Activated CD4-positive, alpha-beta T cell treated with anti-CD3 and anti-CD28 coated beads, Interleukin-2, amount 10 ng/mL, durations not matched to agents 7 days and 5 days (primary cell): ENCODE measurements at places on chromosomes 4 and X.

DNA sequence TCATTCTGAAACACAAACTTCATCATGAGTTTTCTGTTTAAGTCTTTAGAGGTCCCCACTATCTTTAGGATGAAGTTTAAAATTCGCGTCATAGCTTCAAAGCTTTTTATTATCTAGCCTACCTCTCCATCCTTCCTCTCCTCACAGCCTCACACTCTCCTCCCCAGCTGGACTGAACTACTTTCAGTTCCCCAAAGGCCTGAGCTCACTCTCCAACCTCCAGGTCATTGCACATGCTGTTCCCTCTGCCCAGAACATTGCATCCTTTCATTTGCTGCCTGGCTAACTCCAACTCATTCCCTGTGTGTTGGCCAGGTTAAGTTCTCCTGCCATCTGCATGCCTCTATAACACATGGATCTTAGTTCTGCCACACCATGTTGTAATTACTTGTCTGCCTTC is 2.9 kb upstream of the OTUD5 start:
- no peaks in the 10 kb centered on the region for H3K27me3 ChIP-seq
- H3K4me1 ChIP-seq: peaks cover 32% of the 10 kb centered on the region
- H3K27ac ChIP-seq: peak overlapping the region; percentile 54
- H3K36me3 ChIP-seq: peaks cover 7% of the 10 kb centered on the region
- H3K4me3 ChIP-seq: peak overlapping the region; percentile 15
- no peak for DNase-seq

GRCh38 chrX:856566-857290 is 226.1 kb downstream of the SHOX start:
- H3K27me3 ChIP-seq: no peaks in the 10 kb centered on the region
- no peak for DNase-seq
- no peak overlapping the region for H3K27ac ChIP-seq
- no peak overlapping the region for H3K4me3 ChIP-seq
- H3K36me3 ChIP-seq: no peaks in the 10 kb centered on the region

DNA sequence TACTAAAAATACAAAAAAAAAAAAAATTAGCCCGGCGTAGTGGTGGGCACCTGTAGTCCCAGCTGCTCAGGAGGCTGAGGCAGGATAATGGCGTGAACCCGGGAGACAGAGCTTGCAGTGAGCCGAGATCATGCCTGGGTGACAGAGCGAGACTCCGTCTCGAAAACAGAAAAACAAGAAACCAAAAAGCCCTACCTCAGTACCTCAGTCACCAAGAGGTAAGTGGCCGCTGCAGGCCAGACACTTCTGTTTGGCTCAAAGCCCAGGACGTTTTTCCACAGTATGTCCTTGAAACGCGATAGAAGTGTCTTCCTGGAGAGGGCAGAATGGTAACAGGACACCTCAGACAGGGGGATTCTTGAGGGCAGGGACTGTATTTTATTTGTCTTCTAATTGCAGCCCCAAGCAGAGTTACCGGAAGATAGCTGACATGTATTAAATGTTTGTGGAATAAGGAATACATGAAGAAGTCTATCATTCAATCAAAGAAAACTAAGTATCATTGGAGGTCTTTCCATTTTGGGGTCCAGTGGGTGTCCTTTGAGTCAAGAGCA is 63.6 kb downstream of the CLNK start:
- no peak for DNase-seq
- H3K4me1 ChIP-seq: peaks cover 2% of the 10 kb centered on the region
- peaks cover 3% of the 10 kb centered on the region for H3K27me3 ChIP-seq

DNA sequence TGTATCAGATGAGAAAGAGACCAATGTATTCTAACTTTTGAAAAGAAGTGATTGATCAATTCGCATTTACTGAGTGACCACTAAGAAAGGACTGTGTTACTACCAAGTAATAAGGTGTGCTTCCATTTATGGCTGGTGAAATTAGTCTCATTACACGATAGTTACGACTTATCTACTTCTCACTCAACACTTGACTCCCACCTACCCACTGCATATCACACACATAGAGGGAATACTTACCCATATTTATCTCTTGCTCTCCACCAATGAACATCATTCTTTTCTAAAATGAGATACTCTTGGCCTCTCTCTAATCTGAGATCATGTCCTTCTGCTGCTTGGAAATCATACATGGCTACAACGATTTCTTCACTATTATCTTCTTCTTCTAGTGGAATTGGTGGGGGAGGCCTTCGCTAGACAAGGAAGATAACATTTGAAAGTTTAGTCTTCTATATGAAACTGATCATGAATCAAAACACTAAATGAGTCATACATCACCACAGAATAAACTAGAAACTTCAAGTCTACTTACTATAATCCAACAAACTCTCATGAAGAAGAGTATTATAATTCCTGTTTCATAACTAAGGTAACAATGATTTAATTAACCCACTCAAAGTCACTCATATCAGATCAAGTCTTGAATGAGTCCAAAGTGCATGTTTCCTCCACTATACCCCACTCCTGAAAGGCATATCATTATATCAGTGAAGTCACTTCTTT is 33.7 kb upstream of the TXK start:
- H3K4me1 ChIP-seq: peaks cover 2% of the 10 kb centered on the region
- no peak for DNase-seq
- H3K4me3 ChIP-seq: no peak overlapping the region
- H3K27me3 ChIP-seq: no peaks in the 10 kb centered on the region

GRCh38 chr4:71691416-71692073 is 92.3 kb downstream of the GC start:
- no peak for DNase-seq
- H3K36me3 ChIP-seq: no peaks in the 10 kb centered on the region
- H3K4me3 ChIP-seq: no peak overlapping the region
- no peak overlapping the region for H3K27ac ChIP-seq

DNA sequence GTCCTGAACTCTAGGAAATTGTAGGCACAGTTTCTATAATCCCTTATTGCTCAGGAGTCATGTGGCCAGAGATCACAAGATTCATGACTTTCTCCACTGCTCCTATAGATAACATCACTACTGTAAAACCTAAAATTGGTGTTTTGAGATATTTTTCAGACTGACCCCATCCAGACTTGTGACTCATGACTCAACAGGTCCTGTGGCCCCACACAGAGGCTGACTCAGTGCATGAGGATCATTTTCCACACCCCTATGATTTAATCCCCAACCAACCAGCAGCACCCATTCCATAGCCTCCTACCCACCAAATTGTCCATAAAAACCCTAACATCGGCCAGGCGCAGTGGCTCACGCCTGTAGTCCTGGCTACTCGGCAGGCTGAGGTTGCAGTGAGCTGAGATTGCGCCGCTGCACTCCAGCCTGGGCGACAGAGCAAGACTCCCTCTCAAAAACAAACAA is 13.2 kb upstream of the XIAP start:
- no peak overlapping the region for H3K27ac ChIP-seq
- DNase-seq: no peak
- H3K36me3 ChIP-seq: no peaks in the 10 kb centered on the region
- H3K27me3 ChIP-seq: no peaks in the 10 kb centered on the region
- H3K4me3 ChIP-seq: no peak overlapping the region
- H3K4me1 ChIP-seq: no peaks in the 10 kb centered on the region

DNA sequence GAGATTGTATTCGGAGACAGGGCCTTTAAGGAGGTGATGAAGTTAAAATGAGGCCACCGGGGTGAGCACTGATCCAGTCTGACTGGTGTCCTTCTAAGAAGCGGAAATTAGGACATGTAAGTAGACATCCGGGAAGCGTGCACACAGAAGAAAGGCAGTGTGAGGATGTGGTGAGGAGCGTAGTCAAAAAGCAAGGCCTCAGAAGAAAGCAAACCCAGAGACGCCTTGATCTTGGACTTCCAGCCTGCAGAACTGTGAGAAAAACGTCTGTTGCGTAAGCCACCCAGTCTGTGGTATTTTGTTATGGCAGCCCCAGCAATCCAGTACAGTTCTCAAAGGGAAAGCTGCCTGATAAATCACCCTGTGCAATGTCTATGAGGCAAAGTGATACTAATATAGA is 153.5 kb downstream of the KCNIP4 start:
- H3K4me3 ChIP-seq: no peak overlapping the region
- no peaks in the 10 kb centered on the region for H3K4me1 ChIP-seq
- H3K27ac ChIP-seq: no peak overlapping the region

DNA sequence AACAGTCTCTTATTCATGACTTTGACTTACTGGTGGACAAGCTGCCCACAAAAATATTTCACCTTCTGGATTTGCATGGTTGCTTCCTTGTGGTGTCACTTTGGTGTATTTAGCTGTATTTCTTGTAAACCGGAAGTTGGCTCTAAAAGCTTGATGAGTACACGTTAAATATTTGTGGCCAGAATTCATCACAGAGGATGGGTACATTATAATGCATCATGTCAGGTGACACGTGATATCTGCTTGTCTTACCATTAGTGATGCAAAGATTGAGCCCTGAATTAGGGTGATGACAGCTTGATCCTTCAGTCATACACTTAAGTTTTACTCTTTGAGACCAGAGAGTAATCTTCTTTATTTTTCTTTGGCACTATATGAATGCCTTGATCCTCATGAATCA is 188.3 kb upstream of the RPS6KA3 start:
- H3K4me3 ChIP-seq: no peak overlapping the region
- DNase-seq: no peak
- H3K27ac ChIP-seq: no peak overlapping the region
- peaks cover 8% of the 10 kb centered on the region for H3K36me3 ChIP-seq
- H3K4me1 ChIP-seq: peaks cover 44% of the 10 kb centered on the region

DNA sequence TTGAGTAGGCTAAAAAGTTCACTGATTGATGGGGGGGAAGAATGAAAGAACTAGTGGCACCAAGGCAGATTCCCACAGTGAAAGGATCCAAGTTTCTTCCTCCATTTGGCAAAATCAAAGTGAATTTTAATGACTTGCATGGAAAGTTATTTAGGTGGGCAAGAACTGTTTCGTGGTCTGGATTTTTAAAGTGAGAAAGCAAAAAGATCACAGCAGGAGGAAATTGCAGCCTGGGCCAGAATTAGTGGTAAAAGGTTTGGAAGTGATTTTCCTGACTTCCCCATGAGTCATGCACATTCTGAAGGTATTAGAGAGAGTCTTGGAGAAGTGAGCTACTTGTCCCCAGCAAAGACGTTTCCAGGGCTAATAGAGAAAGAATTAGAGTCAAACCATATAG is 207.8 kb downstream of the ANTXR2 start:
- H3K4me3 ChIP-seq: no peak overlapping the region
- H3K36me3 ChIP-seq: no peaks in the 10 kb centered on the region
- peaks cover 2% of the 10 kb centered on the region for H3K27me3 ChIP-seq
- H3K27ac ChIP-seq: no peak overlapping the region
- no peak for DNase-seq
- H3K4me1 ChIP-seq: no peaks in the 10 kb centered on the region

DNA sequence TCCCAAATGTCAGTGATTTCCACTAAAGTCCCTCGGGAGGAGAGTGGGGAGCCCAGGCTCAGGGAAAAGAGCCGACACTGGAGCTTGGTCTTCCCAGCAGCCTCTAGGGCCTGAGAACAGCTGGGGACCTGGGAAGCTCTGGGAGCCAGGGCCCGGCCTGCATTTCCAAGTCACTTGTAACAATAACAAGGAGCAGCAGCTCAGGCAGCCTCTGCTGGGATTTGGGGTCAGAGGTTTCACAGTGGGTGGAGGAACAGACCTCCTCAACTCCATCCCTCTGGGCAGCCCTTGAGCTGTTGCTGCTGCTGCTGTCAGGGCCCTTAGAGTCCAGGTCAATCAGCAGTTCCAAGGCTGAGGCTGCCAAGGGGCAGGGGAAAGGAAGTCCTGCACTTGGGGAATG is 11.1 kb downstream of the STARD8 start:
- no peak for DNase-seq
- H3K36me3 ChIP-seq: no peaks in the 10 kb centered on the region
- H3K27me3 ChIP-seq: no peaks in the 10 kb centered on the region
- no peak overlapping the region for H3K4me3 ChIP-seq
- no peaks in the 10 kb centered on the region for H3K4me1 ChIP-seq
